ENCODE measurements at places on chromosomes 4 and X.

- no peak for DNase-seq
These were observed 67.0 kb upstream of the GPC4 start for GRCh38 chrX:133482056-133482952.

GRCh38 chr4:90240333-90240732 is 113.1 kb downstream of the CCSER1 start:
- DNase-seq: no peak

DNA sequence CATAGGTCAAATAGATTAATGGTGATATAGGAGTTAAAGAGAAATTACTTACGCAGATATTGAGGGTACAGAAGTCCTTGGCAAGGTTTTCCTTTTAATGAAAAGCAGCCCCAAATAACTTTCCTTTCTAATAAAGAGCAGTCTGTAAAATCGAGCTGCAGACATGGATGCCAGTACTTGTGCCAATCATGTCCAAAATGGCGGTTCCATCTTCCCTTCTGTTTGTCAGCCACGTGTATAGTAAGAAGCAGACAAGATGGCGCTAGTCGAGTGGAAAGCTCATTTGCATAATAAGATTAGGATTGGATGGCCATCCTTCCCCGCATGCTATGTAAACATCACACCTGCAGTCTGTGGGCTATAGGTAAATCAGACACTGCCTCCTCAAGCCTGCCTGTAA is 68.5 kb downstream of the FGFBP1 start:
- no peak for DNase-seq

DNA sequence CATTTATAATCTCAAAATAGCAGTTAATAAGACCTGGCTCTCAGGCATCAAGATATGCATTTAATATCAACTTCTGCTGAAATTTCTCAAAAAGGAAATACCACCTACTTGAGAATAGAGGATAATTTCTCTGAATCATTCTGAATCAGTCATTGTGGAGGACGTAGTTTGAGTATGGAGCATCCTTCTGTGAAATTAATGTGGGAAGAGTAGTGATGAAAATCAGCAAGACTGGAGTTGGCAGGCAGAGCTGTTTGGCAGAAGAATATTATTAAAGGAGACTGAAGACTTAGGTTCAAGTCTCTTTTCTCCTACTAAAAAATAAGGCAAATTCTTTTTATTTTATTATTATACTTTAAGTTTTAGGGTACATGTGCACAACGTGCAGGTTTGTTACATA is 325.6 kb upstream of the ATOH1 start:
- no peak for DNase-seq

DNA sequence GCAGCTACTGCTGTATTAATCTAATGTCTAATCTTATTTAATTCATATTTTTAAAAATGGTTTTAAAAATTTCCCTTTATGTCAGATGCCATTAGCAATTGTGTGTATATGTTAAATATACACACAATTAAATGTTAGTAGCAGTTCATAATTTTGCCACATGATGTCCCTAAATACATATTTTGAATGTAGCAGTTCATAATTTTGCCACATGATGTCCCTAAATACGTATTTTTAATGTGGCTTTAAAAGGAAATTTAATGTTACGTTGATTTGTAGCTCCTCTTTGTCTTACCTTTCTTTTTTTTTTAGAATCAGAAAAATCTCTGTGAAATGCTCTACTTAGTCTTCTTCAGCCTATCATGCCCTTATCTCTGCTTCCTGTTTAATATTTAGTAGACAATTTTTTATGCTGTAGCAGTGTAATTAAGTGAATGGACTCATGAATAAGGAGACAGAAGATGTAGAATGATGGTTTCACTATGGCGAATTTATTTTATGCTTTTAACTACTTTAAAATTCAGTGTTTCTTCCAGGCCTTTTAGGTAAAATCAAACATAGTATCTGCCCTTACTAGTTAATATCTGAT is 26.1 kb downstream of the RBM46 start:
- no peak for DNase-seq

DNA sequence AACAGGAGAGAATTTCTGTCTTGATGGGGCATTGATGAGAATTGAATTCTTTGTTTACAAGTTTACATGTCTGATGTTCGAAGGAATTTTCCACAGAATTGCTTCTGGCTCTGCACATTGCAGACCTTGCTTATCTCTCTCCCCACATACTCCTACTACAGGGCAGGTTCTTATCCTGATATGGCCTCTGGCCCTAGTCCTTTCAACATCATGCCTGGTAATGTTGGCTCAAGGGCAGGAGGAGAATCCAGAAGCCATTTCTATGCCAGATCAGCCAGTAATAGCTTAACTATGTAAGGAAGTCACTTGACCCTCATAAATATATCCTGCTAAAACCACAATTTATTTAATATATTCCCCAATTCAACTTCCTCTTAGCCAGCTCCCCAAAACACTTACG is 24.3 kb upstream of the TSPAN5 start:
- DNase-seq: no peak

DNA sequence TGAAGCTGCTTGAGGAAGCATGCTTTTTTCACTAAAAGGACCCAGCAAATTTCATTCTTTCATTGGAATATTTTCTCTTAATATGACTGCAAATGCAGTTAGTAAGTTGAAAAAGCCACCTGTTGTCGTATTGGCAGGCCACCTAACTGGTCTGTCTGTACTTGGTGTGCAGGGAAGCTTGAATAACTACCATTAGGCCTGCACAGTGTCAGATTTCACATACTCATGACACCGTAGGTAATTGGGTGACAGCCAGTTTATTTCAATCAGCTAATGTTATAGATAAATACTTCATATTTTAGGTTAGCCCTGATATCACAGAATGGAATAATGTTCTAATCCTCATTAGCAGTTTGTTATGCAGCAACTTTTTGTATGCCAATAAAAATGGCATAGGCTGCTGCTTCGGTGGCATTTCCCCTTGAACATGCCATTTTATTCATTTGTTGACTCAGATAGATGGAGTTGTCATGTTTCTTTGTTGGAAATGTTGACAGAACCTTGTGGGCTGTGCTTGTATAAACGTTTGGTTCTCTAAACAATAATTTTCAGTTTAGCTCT is 173.7 kb downstream of the RPA4 start:
- no peak for DNase-seq

GRCh38 chrX:135596495-135596894 is 76.0 kb downstream of the INTS6L start:
- no peak for DNase-seq

DNA sequence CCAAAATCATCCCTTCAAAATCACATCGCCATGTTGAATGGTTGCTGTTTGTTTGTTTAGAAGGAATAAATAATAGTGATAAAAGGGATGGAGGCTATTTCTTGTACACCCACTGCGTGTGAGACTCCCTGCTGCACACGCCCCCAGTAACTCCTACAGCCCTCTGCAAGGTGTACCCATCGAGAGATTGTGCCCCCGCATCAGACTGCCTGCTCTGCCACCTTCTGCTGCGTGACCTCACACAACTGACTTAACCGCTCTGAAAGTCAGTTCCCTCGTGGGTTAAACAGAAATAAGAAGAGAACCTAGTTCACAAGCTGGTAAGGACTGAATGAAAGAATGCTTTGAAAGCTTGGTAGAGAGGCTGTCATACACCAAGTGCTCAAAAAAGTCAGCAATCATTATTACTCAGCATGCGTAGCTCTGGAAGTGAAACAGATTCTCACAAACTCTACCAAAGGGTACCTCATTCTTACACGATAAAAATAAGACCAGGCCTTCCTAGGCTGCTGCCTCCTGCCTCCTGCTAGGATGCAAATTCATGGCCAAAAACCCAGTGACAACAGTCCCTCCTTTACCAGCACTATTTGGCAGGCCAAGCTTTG is 147.1 kb downstream of the CPEB2 start:
- DNase-seq: no peak

DNA sequence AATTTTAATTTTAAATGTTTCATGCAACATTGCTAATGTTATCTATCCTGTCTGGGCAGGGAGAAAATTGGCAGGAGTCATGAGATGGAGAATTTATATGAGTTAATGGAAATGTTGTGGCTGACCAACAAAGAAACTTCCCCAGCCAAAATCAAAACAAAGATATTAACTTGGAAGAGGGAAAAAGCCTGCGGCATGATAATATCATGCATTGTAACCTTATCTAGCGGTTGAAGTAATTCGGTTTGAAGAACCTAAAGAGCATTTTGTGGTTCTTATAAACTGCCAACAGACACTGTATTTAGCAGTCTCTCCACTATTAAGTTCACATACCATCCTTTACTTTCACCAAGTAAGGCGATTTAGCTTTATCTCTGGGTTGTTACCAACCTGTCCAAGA is 42.3 kb downstream of the DKK2 start:
- DNase-seq: no peak

GRCh38 chr4:793941-794621 is 31.8 kb downstream of the CPLX1 start:
- no peak for DNase-seq

DNA sequence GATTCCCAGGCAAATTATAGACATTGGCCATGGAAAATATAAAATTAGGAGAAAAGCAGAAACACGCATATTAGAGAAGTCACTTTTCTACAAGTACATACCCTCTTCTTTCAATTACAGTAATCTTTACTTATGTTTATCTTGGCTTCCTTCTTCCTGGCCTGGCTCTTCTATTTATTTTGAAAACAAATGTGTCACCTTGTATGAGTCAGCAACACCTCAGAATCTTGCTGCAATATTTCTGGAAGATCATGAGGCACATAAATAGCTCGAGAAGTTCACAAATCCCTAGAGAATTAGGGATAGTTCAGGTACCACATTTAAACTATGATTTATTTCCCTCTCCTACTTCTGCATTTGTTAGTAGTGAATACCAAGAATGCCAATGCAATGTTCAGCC is 124.6 kb downstream of the ANOS1 start:
- peak; percentile 2 for DNase-seq

DNA sequence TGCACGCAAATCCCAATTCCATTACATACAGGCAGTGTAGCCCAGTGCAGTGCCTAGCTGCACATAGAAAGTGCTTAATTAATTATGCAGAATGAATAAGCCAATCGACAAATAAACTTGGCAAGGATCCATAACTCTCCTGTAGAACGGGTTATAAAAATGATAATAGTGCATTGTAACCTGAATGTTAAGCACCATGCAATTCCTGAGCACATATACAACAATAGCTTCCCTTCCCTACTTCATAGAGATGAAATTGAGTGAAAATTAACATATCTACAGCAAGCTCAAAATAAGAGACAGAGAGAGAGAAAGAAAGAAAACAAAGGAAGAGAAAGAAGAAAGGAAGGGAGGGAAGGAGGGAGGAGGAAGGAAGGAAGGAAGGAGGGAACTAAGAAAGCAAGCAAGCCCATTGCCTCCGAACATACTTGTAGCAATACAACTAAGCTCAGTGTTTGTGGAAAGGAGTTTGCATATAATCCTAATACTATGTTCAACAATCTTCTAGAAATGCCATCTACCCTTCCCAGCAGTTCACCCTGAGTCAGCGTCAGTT is 1074.0 kb upstream of the LCORL start:
- DNase-seq: no peak

DNA sequence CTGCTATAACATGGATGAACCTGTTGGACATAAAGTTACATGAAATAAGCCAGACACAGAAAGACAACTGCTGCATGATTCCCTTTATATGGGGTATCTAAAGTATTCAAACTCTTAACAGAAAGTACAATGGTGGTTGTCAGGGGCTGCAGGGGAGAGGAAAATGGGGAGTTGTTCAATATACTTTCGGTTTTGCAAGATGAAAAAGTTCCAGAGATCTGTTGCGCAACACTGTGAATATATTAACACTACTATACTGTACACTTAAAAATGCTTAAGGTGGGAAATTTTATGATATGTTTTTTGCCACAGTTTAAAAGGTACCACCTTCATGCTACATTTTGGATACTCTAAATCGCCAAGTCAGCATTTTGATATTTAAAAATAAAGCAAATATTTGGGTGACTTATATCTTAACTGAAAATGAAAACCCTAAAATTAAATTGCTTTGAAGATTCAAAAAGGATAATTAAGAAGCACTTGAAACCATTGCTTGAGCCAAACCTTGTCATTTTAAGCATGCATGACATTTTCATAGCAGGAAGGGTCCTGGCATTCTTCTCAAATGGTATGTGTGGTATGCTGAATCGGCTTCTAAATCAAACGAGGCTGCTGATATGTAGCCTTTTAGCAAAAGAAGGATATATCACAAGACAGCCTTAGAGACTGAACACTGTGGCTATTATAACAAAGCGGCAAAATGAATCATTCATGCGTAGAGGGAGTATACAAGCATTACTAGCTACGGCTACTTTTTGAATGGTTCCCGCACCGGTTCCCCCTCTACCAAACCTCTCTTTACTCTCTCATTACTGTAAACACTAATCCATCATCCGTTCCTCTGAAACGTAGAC is 607.1 kb upstream of the DIPK2B start:
- no peak for DNase-seq

- DNase-seq: no peak
These were observed 51.6 kb upstream of the ELOVL6 start for GRCh38 chr4:110250023-110250387.

- DNase-seq: no peak
These were observed 351.3 kb downstream of the NAP1L3 start for GRCh38 chrX:93322110-93322509.

GRCh38 chr4:130077275-130077674 is 981.3 kb downstream of the C4orf33 start:
- DNase-seq: no peak

DNA sequence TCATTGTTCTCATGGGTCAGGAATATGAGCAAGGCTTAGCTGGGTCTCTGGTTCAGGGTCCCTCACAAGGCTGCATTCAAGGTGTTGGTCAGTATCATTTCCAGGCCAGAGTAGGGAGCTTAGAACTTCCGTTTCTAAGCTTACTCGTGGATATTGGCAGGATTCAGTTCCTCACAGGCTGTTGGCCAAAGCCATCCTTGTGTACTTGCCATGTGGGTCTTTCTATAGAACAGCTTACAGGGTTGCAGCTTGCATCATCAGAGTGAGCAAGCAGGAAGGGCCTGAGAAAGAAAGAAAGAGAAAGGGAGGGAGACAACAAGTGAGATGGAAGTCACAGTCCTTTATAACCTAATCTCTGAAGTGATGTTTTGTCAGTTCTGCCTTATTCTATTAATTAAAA is 5.1 kb upstream of the LIMCH1 start:
- DNase-seq: no peak

DNA sequence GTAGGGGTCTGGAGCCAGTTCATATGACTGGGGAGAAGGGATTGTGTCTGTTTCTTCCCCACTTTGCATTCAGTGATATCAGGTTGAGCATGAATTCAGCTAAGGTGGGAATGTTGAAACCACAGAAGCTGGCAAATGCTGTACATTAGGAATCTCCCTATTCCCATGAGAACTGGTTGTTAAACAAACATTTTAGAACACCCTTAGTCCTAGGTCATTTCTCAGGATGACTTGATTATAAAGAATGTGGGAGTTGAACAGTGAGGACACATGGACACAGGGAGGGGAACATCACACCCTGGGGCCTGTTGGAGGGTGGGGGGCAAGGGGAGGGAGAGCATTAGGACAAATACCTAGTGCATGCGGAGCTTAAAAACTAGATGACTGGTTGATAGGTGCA is 62.6 kb upstream of the LIMCH1 start:
- no peak for DNase-seq

Measured in epithelial cell of prostate (primary cell).